ENCODE measurements at places on chromosomes 6 and 20.
A peak's percentile ranks its signal among the peaks of the same experiment; 100 is the strongest.

DNA sequence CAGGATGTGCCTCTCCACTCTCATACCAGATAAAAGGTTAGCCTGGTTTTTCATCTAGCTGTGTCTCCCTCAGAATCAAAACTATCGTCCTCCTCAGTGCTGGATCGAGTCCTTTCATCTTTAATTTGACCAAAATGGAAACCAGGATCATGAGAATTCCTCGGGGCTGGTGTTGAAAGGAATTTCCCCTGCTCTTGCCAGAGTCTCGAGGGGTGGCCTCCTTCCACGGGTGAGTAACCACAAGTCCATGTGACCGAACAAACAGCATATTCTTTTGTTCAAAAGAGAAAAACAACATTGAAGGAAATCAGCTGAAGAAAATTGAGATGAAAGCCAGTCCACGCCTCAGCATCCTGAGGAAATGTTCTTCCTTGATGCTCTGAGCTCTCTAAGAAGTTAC, 165.9 kb upstream of the CDYL start:
- DNase-seq = no peak

GRCh38 chr6:118971682-118972081, 36.7 kb upstream of the MCM9 start:
- no peak for DNase-seq

- DNase-seq = no peak
Measured at GRCh38 chr6:42021847-42022754, 28.2 kb upstream of the TAF8 start.

- DNase-seq = no peak
Measured at GRCh38 chr6:12482386-12483375, 192.5 kb downstream of the EDN1 start.

DNA sequence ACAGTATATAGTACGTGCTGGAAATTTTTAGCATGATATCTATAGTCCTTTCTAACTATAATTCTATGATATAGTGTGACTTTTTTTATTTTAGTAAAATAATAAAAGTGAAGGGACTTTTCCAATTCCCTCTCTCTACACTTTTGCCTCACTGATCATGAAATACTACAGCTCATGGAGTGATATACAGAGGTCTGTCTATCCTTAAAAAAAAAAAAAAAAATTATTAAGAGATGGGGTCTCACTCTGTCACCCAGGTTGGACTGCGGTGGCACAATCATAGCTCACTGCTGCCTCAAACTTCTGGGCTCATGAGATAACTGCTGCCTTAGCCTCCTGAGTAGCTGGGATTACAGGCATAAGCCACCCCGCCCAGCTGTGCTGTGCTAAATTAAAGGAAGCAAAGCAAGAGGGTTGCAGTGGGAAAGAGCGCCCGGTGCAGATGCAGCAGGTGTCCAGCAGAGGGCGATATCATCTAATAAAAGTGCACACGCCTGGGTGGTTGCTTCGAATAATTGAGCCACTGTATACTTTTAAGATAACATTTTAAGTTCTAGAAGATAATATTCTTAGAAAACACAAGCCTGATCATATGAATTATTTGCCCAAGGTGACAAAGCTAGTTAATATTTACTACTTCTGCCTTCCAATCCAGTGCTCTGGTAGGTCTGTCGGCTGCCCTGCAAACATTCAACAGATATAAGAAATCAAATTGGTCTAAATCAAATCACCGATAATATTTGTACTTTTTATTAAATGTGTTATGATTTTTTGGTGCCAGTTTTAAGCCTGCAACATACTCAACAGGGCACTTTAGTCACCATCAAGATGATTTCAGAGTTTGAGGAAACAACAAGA, 94.9 kb upstream of the NT5E start:
- DNase-seq = peak; percentile 71
